LHCN-M2 (cell line): ENCODE measurements at places on chromosomes 4 and X. TPM values are rescaled to one million over a fixed set of nuclear protein-coding genes. Genes with fewer than 3 reads are reported as not detected.

ATP2B3 gene
- total RNA-seq: not detected in 2 replicates

TRO gene
- 21.3 and 21.5 TPM in 2 replicates for total RNA-seq

DUSP21 gene
- total RNA-seq: not detected in 2 replicates

- DNase-seq: no peak
These were observed 15.9 kb upstream of the TLR1 start for GRCh38 chr4:38820329-38821061.

GRCh38 chr4:36064117-36064516, 180.2 kb downstream of the ARAP2 start:
- DNase-seq: no peak

DNA sequence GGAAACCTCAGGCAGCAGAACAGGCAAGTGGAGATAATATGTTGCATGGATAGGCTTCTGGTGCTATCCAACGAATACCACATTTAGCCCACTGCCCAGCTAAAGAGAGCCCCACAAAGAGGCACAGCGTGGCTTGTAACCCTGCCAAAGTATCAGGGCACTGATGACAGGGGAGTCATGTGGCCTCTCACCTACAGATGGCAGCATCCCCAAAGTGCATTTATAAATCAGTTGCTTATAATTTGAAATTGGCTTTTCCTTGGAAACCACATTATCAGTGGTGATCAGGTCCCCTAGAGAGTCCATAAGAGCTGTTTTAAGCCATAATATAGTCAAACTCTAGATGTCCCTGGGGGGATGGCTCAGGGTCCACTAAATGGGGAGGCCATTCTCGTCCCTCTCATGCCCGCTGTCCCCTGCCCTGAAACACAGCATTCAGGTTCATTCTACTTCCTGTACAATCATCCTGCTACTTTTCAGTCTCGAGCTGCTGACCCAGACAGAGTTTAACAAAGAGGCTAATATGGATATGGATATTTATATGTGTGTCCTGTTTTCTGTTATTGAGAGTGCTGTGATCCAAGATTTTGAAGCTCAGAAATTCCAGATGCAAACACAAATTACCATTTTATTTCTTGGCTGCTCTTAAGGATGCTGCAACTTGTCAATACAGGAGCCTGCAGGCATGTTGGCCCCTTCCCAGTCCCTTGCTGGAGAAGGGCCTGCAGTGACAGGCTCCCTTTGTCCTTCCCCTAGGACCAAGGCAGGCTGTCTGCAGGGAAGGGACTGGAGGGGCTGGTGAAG, 28.5 kb downstream of the SRPX start:
- DNase-seq: peak; percentile 16

DNA sequence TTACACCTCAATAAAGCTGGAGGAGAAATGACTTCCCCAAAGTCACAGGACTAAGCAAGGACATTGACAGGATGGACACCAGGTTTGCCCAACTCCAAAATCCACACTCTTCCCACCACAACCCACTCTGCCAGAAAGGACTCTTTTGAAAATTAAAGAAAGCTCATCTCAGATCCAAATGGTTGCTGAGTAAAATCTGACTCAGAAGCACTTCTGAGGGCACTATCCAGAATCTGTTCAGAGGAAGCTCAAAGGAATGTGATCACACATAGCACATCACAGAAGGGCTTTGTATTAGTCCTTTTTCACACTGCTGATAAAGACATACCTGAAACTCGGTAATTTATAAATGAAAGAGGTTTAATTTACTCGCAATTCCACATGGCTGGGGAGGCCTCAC, 155.5 kb downstream of the RAB28 start:
- peak; percentile 41 for DNase-seq

- DNase-seq: no peak
These were observed 299.8 kb downstream of the SPATA18 start for GRCh38 chr4:52350926-52351325.
